ENCODE measurements at places on chromosomes 2 and 18.

GRCh38 chr18:77073336-77074093 is 59.1 kb downstream of the MBP start:
- DNase-seq = no peak

DNA sequence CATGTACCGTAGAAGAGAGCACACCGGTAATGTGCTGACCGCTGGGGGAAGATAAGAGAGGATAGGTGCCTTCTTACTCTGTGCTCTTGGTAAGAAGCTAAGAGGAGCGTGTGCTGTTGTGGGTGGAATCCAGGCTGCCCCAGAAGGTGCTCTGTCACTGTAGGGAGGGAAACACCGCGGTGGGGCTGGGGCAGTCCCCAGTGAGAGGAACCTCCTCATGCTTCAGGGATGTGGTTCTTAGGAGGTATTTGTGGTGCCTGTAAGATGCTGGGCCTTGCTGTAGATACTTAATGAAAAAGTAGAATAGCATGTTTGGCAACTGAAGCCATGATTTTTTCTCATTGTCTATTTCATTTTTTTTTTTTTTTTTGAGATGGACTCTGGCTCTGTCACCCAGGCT is 1.1 kb downstream of the COLEC11 start:
- no peak for DNase-seq

DNA sequence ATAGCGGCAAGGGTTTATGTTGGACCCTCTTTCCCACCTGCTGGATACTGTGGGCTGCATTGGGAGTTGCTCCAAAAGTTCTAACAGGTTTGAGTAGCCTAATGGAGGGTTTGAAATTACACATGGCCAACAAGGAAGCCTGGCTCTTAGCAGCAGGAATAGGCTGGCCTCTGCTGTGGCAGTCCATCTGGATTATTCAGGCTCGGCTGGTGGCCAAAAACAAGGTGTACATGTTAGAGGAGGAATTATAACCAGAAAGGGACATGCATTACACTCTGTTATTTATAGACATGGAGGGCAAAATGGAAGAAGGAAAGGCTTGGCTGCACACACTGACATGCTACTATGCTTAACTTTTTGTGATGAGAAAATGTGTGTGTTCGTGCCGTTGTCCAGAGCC is 61.1 kb upstream of the NRXN1 start:
- DNase-seq = no peak

DNA sequence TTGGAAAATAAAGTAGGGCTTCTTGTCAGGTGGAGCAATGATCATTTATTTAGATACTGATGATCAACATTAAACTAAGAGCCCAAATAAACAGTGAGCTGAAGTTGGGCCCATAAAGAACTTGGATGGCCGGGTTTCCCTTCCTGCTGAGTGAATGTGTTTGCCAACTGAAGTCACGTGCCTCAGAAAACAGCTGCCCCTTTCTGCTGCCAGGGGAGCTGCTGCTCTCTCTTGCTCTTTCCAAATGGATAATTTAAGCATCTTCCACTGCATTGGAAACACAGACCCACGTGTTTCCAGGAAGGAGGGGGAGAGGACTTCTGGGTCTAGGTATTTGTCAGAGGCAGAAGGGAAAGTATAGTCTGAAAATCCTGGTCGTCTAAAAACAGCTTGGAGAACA is 22.9 kb upstream of the NCKAP5 start:
- peak; percentile 86 for DNase-seq

DNA sequence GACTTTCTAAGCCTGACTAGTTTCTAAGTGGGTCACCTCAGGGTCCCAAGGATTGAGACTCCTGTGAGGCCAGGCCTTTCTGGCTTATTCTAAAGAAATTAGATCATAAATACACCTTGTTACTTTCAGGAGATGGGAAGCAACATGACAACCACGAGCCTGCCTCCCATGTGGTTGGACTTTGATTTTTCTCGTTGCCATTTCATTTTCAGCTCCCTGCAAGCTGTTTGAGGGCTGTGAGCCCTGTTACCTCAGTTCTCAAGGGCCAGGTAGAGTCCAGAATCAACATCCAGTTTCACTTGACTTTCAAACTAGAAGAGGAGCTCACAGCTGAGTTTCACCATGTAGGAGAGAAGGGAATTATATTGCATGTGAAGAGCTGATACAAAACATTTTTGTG is 159.8 kb upstream of the BCL2L11 start:
- DNase-seq = no peak

GRCh38 chr18:54690198-54690597 is 99.2 kb downstream of the DYNAP start:
- DNase-seq = no peak

DNA sequence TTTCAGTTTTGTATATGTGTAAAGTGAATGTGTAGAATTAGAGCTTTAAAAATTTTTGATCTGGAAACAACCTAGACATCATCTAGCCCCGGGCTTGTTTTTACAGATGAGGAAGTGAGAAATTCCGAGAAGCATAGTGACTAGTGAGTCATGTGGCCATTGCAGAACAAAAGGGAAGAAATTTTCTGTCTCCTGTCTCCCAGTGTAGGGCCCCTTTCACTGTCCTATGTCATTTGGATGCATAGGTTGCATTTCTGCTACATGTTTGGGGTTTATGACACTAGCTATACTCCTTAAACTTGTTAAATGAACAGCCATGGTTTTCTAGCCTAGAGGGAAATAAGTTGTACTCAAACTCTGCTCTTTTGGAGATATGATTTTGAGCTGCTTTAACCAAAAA is 84.6 kb downstream of the PLCL1 start:
- DNase-seq = no peak

DNA sequence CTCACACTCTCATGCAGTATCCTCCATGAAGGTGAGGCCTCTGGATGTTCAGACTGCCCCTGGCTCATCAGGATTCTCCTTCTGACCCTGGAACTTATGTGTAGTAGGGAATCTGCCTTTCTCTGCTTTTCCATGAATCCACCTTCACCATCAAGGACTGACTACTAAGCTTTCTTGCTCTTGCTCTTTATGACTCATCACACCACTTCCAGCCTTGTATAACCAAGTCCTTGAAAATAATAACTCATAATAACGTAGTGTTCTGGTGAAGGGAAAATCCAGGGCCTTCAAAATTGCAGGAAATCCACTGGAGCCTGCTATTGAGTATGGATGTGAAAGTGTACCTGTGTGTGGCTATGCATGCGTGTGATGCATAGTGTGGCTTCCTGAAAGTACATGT is 11.3 kb upstream of the KCNS3 start:
- no peak for DNase-seq

- DNase-seq = no peak
Measured at GRCh38 chr18:56890632-56891031, 239.5 kb downstream of the WDR7 start.

DNA sequence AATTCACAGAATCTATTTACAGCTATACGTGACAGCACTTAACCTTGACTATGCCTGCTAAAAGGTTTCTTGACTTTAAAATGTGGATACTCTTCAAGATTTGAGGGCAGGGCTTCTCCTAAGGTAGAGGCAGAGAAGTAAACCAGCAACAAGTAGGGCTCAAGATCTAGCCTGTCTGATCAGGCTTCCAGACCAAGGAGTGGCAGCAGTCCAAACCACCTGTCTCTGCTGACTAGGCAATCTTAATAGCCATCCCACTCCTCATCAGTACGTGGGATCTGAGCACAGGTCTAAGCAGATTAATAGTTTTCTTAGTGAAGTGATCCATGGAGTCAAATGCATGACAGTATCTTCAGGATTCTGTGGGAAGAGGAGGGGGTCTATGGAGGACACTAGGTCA is 100.4 kb downstream of the GPD2 start:
- DNase-seq = no peak

GRCh38 chr2:99939135-99939534 is 203.3 kb downstream of the AFF3 start:
- no peak for DNase-seq

GRCh38 chr2:69429491-69430183 is 7.6 kb downstream of the NFU1 start:
- no peak for DNase-seq

DNA sequence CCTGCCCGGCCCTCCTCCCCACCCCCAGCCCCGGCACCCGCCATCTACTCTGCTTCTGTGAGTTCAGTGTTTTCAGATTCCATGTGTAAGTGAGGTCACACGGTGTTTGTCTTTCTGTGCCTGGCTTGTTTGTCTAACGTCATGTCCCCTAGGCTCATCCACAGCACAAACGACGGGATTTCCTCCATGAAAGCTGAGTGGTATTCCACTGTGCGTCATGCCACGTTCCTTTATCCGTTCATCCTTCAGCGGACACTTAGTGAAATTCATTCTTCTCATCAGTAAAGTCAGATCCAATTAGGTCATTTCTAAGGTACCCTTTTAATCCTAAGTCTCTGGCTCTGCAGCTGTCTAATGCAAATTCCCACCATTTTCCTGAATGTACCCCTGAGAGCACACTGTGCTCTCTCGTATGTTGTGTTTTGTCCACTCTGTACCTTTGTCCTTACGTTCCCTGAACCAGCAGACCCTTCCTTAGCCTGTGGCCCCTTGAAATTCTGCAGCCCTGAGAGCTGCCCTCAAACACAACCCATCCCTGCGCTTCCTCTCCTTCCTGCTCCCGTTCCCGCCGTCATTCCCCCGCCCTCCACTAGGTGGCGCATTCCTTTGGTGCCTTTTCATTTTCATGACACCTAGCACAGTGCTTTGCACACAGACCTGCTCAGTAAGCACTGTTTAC is 44.1 kb downstream of the TRAPPC12 start:
- DNase-seq = peak; percentile 59

DNA sequence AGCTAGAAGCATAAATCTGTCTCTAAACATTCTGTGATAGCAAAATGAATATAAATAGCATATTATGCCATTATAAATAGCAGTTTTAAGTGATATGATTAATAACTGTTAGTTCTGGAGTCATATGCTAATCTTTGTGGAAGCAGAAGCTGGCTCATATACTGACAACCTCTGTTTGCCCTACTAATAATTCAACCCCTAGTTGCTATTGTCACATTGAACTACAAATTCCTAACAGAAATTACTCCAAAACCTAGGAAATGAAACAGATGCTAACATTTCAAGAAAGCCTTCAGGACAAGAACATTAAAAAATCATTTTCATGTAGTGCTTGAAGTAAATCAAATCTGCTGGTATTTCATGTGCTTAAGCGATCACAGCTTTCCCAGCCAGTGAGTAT is 28.2 kb downstream of the CALCRL start:
- DNase-seq = no peak

DNA sequence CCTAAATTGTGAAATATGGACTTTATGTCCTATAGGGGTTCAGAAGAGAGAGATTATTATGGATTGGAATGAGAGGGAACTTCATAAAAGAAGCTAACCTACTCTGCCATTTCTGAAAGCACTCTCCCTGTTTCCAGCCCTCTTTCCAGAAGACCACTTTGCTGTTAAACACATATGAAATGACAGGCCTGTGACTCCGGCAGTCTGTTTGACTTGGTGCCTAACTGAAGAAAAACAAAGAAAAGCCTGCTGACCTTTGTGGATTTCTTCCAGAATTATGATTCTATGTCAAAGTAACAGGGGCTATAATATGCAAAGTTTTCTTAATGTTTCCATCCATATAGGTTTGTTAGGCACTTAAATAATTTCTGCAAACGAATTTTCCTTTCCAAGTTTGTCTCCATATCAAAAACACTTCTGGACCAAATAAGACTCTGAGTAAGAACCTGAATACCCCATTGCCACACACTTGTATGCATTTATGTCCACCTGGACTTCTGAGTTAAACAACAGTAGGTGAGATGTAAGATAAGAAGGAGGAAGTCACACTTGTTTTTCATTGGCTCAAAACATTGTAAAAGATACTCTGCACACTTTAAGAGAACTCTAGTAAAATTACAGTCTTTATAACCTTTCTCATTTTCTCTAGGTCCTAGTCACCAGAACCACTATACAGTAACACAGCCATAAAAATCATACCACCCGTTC is 111.7 kb downstream of the PIEZO2 start:
- DNase-seq = no peak

DNA sequence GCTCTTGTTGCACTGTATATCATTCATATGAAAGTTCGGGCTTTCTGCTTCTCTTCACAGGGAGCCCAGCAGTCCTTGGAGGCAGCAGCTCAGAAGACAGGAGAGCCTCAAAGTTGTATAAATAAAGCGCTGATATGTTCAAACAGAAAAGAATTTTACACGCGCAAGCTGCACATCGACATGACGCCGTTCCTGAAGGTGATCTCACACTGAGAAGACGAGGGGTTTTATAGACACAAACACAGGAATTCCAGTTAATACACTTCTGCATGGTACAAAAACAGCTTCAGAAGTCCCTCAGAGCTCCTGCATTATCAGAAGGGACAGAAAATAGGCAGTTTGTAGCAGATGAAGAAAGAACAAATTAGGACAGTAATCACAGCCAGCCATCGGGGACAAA is 81.6 kb downstream of the KIAA2012 start:
- DNase-seq = no peak

DNA sequence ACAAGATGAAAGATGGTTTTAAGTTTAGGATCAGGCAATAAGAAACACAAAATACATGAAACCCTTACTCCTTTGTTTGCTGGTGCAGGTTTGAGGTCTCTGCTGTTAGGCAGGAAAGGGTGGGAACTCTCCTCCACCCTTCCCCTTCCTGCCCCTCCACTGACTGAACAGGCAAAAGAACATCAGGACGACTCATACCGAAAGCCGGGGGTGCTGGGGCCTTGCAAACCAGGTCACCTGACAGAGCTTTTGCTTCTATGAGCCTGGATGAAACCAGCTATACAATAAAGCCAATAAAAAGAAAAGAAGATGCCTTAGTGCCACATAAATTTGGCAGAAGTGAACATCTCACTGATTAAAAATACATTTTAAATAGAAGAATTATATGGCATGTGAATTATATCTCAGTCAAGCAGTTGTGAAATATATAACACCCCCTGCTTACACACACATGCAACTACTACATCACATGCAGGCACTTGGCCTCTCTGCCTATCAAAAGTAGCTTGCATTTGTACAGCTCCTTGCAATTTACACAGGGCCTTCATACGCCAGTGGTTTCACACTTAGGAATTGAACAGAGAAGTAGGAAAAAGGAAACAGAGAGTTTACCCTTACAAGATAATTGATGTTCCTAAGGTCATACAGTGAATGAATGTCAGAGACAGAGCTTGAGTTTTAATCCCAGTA is 215.1 kb upstream of the TRIB2 start:
- DNase-seq = no peak

DNA sequence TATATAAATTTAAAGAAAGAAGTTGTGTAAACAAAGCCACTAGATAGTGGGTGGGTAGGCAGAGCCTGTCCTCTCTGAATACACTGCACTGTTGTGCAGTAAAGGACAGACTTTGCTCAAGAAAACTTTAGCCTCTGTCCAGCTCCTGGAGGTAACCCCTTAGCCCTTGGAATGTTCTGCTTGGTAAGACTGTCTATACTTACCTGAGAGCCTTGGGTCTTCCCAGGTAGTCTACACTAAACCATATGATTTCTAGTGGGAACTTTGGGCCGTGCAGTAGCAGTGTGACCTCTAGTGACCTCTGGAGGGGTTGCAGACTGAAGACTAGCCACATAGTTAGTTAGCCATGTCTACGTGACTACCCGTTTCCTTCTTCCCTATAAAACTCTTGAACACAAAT is 678.3 kb upstream of the NRXN1 start:
- no peak for DNase-seq

Data from NCI-H345 (cell line).